ENCODE measurements at places on chromosomes 4 and X.

DNA sequence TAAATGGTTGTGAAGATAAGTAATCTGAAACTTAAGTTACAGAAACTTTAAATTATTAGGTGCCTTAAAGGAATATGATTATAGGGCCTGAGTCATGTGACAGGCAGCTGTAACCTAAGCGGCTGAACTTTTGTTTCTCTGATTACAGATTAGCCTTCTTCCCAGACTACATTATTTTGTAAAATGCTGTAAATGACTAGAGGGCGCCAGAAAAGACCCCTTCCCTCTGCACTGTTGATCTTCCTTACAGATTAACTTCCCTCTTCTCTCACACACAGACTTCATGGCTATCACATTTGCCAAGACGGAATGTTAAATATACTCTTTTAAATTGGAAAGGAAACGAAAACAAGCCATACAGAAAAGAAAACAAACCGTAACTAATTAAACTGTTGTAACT is 96.6 kb downstream of the EVC2 start:
- no peak for DNase-seq

DNA sequence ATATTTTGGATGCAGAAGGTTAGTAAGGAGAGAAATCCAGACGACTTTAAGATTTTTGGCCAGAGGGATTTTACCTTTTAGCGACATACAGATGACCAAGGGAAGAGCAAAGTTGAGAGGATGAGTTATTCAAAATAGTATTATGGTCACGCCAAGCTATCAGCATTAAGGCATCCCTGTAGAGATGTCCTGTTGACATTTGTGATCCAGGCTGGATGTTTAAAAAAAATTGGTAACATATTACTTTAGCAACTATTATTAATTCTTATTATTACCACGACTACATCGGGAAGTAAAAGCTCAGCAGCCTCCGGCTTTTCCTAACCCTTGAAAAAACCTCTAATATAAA is 562 bp upstream of the OSTC start:
- DNase-seq: no peak

- no peak for DNase-seq
These were observed 233.9 kb upstream of the EDA2R start for GRCh38 chrX:66872771-66873170.

GRCh38 chr4:48212165-48212564 is 57.5 kb downstream of the TEC start:
- DNase-seq: peak; percentile 100

DNA sequence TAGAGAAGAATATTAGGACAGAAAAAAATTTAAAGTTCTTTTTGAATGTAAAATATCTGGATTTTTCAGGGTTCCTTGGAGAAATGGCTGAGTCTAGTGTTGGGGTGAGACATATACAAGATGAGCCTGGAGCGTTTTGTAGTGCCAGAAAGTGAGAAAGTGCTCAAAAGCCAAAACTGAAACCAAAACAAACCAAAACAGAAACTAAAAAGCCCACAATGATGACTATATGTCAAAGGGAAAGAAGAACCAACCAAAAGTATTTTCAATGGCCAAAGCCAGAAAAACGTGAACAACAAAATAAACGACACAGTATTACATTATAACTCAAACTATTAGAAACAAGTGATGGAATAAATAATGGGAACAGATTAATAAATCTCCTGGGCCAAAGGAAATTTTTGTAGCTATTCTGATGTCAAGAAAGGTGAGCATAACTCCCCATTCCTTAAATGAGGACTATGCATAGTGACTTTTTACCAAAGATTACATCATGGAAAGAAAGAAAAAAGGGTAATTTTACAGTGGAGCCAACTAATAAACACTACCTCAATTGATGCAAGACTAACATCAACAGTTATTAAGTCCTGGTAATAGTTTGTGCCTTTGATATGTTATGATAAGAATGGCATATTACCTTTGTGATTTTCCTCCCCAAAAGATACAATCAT is 1137.6 kb downstream of the C4orf33 start:
- DNase-seq: no peak

- no peak for DNase-seq
These were observed 38.9 kb upstream of the GLRA3 start for GRCh38 chr4:174867903-174868302.

DNA sequence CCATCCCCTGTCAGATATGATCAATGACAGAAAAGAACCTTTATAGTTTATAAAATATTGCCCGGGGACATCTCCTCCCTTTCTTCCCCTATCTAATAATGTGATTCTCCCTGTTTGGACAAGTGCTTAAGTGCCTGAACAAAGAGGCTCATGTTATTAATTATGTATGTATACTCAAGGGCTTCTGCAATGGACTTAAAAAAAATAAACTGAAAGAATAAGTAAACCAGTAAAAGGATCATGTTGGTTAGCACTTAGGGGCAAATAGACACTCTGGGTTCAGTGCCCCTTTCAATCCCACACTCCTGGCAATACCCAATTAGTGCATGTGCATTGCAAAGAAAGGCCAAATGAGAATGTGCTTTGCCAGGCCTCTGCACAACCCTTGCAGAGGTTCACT is 30.7 kb upstream of the RPS6KA6 start:
- DNase-seq: no peak

- DNase-seq: no peak
These were observed 22.1 kb downstream of the ARMCX4 start for GRCh38 chrX:101507372-101507771.

DNA sequence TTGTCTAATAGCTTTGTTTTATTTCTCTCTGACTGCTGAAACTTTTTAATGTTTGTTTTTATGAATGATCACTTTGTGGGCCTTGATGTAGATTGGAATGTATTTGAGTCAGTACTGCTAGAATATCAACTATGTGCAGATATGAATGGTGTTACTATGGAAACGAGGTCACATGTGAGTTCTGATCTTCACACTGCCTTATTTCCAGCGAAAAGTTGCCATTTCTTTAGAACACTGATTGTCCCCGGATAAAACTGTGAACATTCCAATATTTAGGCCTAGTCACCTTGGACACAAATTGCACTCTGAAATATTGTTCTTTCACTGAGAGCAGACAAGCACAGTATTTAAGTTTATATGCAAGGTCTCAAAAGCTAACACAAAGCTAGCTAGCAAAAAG is 27.2 kb upstream of the MAGED1 start:
- DNase-seq: no peak

GRCh38 chr4:182286035-182286434 is 42.8 kb downstream of the TENM3 start:
- DNase-seq: no peak

DNA sequence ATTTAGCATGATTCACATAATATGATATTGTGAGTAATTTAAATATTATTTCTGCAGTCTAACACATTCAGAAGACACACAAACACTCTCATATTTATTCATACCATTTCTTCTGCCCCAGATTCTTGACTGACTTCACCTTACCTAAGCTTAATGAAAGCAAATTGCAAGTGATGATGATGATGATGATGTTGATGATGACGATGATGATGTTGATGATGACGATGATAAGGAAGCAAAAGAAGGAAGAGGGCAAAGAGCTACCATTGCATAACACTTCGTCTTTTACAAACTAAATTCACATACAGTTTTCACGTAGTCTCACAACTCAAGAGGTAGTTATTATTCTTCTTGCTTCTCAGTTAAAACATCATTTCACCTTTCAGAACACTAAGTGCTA is 404.7 kb downstream of the NAF1 start:
- no peak for DNase-seq

DNA sequence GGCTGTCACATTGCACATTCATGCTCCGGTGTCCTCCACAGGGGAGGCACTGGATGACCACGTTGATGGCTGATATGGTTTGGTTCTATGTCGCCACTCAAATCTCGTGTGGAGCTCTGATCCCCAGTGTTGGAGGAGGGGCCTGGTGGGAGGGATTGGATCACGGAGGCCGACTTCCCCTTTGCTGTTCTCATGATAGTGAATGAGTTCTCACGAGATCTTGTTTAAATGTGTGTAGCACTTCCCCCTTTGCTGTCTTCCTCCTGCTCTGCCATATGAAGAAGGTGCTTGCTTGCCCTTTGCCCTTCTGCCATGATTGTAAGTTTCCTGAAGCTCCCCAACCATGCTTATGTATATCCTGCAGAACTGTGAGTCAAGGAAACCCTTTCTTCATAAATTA is 22.3 kb upstream of the NAT8L start:
- peak; percentile 28 for DNase-seq

- no peak for DNase-seq
These were observed 25.9 kb downstream of the COL25A1 start for GRCh38 chr4:109276482-109277095.

GRCh38 chr4:169283114-169283509 is 12.4 kb upstream of the SH3RF1 start:
- DNase-seq: no peak

DNA sequence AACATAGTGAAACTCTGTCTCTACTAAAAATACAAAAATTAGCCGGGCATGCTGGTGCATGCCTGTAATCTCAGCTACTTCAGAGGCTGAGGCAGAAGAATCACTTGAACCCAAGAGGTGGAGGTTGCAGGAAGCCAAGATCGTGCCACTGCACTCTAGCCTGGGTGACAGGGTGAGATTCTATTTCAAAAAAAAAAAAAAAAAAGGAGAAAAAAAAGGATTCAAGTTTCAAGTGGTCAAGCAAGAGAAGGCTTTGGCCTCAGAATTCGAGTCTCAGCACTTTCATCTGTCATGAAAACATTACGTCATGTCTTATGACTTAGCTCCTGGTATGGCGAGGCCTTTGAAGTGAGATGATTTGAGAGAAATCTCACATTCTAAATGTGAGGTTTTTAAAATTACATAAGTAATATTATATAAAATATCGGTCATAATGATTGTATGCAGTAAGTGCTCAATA is 21.2 kb upstream of the DHRSX start:
- DNase-seq: no peak

GRCh38 chr4:96315815-96316214 is 475.9 kb downstream of the PDHA2 start:
- DNase-seq: no peak

DNA sequence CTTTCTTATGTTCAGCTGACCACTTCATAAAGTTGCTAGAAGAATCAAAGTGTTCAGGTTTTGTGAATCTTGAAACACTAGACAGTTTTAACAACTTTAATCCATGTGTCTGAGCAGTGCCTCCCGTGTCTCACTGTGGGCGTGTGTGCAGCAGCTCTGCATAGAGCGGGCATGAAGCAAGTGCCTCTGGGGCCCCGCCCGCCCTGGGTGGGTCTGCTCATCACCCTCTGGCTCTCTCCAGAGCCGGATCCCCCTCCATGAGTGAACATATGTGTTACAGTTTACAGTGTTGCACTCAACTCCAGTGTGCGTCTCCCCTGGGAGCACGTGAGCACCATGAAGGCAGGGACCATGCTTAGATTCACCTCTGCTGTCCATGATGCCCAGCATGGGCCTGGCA is 37.6 kb upstream of the CRMP1 start:
- no peak for DNase-seq

GRCh38 chrX:28888416-28888815 is 301.2 kb downstream of the IL1RAPL1 start:
- no peak for DNase-seq

GRCh38 chr4:84719115-84719514 is 136.2 kb downstream of the CDS1 start:
- DNase-seq: no peak

DNA sequence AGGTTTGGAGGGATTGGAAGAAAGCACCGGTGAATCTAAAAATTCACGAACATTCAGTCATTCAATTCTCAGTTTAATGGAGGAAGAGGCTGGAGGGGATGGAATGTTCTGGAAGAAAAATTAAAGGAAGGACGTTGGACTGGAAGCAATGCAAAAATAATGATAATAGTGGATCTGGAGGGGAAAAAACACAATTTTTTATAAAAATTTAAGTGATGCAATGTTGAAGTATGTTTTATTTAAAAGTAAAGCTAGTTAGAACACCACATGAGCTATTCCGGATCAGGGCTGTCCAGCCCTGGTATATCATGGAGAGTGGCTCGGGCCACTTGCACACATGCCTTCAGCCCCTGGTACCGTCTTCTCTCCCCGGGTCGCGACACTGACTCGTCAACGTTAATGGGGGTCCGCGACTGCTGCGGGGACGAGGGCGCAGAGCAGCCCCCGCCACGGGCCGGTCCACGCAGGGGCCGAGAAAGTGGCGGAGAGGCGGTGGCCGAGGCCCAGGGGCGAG is 204.6 kb downstream of the TENM3 start:
- no peak for DNase-seq

- DNase-seq: no peak
These were observed 87.4 kb downstream of the RNF150 start for GRCh38 chr4:141045848-141046247.

GRCh38 chr4:174869339-174869738 is 40.3 kb upstream of the GLRA3 start:
- no peak for DNase-seq

GRCh38 chrX:9467751-9468150 is 2.9 kb downstream of the TBL1X start:
- no peak for DNase-seq

DNA sequence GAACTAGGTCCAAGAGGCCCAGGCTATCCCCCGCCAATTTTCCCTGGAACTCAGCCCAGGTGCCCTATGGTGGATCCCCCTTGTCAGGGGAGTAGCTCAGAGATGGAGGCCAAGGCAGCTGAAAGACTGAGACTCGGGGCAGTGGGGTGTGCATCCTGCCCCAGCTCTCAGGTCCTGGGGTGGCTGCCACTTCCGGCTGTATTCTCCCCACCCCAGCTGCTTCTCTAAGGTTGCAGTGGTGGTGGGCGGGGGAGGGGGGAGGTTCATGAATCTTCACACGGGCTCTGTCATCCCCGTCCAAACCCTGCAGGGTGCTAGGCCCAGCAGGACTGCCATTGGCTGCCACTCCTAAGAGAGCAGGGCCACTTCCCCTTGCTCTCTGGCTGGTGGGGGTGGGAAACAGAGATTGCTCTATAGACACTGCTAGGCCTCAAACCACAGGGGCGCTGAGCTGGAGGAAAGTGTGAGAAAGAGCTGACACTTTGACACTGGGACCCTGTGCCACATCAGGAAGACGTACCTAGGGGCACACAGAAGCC is 1.5 kb downstream of the SASH3 start:
- DNase-seq: peak; percentile 63

DNA sequence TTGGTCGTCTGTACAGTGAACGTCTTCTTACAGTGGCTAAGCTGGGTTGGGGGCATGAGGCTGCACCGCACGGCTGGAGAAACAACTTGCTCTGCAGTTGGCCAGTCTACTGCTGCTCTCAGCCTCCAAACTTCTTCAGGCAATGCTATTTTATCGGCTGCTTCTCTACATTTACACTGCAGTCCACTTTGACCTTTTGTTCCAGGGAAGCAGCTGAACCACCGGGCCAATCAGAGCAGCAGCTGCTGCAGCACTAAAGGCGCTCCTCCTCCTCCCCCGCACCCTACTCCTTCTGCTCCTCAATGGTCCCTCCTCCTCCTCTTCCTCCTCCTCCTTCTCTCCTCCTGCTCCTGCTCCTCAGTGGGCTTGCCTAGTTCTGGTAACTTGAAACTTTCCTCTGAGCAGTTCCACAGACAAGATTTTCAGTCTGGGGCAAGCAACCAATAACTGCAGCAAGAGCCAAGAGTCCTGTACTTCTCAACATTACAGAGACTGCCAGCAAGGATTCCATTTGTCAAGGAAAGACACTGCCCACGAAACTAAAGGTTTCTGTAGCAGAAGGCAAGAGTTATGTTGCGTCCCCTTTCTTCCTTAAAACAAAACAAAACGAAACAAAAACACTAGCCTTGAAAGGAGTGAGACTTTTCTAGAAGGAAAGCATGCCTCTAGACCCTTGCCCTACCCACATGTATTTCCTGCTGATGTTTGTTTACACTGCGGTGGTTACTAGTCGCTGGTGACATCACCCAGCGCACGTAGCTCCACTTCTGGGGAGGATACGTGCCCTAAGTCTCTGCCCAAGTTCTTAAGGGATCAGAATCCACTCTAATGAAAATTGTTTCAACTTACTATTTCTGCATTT is 125.7 kb upstream of the NAP1L5 start:
- DNase-seq: peak; percentile 93

All from Kasumi-1 (cell line).